ENCODE measurements at places on chromosomes 1 and 21.

DNA sequence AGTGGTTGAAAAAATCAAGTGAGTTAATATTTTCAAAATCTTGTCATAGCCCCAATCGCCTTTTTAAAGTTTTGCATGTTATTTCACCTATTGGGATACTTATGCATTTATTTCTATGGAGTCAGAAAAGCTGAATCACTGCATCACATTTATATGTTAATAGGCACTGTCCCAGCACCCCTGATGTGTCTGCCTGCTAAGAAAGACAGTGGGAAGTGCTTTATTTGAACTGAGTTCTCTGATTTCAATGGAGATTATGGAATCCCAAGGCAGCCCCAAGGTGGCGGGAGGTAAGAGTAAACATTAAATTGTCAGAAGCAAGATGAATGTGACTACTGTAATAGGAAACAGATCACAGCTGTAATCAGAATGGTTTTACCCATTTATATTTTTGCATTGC is 2225.7 kb downstream of the NCAM2 start:
- no peak for DNase-seq

DNA sequence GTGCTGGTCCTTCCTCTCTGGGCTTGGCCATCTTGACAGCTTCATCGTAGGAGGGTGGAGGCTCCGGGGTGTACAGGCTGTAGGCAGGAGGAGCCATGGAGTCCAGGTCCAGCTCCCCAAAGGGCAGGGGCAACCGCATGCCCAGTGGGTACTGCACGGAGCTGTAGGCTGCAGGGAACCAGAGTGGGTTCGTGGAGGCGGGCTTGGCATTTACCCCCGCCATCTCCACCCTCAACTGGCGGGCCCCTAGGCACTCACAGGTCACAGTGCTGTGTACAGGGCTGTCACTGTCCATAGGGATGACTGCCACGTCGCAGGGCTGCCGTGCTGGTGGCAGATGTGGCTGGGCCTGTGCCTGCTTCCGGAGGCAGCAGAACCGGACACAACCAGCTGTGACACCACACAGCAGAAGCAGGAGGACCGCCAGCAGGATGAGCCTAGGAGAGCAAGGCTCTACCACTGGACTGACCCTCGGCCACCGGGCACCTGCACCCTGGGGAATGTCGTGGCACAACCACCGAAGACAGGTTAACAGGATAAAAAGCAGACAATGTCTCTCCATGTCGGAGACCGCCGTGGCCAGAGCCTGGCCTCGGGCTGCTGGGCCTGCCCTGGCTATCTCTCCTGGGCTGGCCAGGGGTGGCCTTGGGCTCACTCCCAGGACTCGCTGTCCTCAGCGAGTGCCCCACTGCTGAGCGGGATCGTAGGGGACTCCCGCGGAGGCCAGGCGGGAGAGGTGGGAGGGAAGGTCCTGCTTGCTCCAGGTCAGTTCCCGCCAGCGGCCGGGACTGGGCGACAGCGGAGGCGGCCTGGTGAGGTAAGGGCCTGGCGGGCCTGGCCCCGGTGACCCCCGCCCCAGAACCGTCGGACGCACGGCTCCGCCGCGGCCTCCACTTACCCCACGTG is 831 bp downstream of the TMEM52 start:
- DNase-seq = peak; percentile 68

GRCh38 chr1:58845942-58846341 is 62.1 kb upstream of the JUN start:
- DNase-seq = no peak

DNA sequence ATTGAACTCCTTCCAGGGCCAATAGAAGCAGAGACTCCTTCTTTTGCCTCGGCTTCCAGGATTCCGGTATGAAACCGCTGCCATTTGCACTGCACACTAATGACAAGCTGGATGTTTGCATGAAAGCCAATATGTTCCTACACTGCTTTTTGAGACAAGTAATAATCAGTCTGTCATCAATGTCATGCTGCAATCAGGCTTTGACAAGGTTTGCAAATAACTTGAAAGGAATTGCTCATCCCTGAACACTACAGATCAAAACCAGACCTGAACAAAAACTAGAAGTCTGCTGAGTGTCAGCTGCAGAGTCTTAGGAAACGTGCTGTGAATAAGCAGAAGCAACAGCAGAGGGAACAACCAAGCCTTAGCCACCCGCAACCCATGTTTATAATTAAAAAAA is 720.7 kb upstream of the CXADR start:
- no peak for DNase-seq

DNA sequence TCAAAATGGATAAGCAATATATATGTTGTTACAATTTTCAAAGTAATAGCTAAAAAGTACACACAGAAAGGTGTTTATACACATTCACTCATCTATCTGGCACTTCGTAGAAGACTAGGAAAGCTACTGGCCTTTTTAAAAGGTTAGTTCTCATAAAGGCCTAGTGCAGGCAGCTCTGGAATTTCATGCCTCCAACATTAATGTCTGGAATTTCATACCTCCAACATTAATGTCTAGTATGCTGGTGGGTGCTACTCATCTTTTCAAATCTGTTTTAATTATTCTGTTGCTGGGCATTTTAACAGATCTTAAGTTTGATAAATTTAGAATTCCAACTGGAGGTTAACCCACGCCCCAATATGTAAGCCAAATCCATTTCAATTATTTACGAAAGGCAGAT is 124.2 kb downstream of the AKT3 start:
- no peak for DNase-seq

DNA sequence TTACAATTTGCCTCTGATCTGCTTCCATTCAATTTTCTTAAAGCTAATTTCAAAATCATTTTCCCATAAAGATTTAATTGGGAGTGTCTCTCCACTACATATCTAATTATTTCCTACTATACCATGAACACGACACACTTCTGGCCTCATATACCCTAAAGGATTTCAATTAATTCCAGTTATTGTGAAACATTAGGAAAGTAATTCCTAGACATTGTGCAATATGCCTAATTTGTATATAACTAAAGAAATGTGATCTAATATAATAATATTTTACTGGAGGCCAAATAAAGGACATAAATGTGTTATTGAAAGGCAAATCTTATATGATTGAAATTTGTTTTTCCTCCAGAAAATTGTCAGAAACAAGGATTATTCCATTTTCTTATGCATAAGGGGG is 727.2 kb upstream of the ADGRL2 start:
- DNase-seq = no peak

DNA sequence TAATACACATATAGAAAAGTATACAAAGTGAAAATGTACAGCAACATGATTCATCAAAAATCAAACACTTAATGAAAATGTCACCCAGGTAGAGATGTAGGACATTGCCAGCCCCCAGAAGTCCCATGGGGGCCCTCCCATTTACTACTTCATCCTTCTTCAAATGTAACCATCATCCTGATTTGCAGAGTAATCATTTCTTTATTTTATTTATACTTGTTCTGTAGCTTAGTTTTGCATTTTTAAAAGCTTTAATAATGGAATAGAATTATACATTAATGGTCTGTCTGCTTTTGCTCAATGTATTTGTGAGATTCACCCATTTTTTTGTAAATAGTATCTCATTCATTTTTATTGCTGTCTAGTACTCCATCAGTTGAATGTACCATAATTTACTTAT is 96.8 kb upstream of the CD55 start:
- no peak for DNase-seq

DNA sequence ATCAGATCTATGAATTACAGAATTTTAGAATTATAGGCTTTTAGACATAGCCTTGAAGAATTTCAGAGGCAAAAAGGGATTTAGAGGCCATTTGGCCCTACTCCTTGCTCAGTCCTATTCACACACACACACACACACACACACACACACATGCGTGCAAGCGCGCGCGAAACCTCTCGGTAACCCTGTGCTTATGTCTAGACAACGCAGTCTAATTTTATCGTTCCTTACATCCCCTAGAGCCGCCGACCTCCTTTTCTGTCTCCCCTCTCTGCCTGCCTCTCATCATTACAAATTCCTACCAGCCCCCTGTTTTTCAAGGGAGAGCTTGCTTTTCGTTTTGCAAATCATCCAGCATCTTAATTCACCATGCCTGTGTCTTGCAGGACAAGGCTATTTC is 252.1 kb downstream of the FOXD2 start:
- DNase-seq = no peak

GRCh38 chr1:182575540-182576149 is 13.4 kb downstream of the RNASEL start:
- DNase-seq = no peak
